Thoracic aorta (tissue), 2 donors: ENCODE measurements at places on chromosomes 4 and X.

GRCh38 chrX:139795196-139795595 lies 87.2 kb upstream of the MCF2 start:
- DNase-seq = no peak

DNA sequence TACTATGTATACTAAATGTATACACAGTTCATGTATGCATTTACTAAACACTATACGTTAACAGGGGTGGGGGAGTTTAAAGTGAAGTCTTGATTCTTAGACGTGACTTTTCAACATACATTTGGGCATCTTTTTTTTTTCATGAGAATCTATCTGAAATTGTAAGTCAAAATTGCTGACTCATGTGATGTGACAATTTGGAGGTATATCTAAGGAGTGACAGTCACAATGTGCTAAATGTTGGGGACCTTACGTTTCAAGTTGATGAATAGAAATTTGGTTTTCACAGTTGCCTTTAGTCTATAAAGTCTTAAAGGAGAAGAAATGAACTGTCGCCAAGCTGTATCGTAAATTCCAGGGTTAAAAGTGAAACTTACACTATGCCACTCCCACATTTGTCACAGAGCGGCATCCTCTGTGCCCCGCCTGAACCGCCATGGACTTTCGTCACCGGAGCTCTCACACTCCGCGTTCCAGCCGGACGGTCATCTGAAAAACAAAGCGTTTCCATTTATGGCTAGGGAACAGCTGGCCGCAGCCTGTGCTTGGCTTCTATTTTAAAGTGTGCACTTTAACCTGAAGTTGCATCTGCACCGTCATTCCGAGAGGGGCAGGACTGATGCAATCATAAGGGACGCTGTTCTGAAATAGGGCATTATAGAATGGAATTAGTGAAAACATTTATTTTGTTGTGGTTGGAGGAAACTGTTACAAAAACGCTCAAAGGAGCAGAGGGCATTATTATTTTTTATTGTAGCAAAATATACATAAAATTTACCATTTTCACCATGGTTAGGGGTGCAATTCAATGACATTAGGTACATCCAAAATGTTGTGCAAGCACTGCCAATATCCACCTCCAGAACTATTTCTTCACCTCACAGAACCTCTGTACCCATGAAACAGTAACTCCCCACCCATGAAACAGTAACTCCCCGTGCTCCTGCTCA lies 30.9 kb downstream of the PDLIM3 start:
- peak; percentile 28 for DNase-seq

GRCh38 chr4:119765951-119766350 lies 137.3 kb upstream of the PDE5A start:
- DNase-seq = no peak

GRCh38 chr4:122476126-122476525 lies 19.6 kb upstream of the IL2 start:
- no peak for DNase-seq

DNA sequence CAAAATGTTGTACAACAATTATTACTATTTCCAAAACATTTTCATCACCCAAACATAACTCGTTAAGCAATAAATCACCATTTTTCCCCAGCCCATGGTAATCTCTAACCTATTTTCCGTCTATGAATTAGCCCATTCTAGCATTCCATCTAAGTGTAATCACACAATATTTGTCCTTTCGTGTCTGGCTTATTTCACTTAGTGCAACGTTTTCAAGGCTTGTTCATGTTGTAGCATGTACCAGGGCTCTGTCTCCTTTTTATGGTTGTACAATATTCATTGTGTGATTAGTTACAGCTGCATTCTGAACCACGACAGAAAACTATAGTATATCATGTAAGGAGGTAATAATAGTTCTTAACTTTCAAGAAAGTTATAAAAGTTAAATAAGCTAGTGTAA lies 656.0 kb upstream of the HS3ST1 start:
- DNase-seq = no peak

DNA sequence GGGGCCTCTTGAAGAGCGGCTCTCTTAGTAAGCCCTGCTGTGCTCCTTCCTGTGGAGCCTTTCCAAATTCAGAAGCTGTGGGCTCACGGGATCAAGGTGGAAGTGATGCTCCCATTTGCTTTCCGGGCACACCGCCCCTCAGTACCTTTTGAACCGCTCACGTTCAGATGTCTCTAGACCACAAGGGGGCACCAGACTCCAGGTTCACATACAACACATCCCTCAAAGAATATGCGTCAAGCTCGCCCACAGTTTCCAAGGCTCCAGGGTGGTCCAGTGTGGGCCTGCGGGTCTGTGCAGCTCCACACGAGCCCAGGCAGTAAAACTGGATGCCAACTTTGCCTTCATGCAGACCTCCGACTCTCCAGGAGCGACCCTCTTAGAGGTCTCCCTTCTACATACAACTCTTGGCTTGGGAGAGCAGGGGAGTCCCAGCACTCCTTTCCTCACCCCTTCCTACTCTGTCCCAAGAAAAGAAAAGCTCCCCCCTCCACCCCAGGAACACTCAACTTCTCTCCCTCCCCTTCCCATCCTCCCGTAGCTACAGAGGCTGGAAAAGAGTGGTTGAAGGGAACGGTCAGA lies 11.0 kb downstream of the SUPT20HL1 start:
- peak; percentile 9 for DNase-seq

DNA sequence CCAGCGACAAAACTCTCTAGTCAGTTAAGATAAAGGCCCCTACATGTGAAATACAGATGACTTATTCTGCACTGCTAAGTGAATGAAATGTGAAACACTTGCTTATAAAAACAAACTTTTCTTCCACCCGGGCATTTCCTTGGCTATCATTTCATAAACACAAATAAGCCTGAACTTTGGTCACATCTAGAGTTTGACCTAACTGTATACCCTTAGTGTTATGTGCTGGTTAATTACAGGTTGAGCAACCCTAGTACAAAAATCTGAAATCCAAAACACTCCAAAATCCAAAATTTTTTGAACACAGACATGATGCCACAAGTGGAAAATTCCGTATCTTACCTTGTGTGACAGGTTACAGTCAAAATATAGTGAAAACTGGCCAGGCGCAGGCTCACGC lies 45.9 kb downstream of the SAT1 start:
- DNase-seq = no peak

DNA sequence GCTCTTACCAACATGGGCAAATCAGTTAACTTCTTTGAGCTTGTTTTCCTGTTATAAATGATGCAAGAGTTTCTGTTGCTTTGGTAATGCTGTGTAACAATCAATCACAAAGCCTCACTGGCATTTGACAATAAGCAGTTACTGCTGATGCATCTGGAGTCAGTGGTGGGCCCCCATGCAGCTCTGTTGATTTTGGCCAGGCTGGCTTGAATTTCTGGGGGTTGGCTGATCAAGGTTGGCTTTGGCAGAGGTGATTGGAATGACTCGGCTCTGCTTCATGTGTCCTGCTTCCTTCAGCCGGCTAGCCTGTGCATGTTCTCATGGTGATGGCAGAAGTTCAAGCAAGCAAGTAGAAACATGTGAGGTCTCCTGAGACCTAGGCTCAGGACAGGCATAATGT lies 90.4 kb downstream of the PHEX start:
- peak; percentile 3 for DNase-seq

DNA sequence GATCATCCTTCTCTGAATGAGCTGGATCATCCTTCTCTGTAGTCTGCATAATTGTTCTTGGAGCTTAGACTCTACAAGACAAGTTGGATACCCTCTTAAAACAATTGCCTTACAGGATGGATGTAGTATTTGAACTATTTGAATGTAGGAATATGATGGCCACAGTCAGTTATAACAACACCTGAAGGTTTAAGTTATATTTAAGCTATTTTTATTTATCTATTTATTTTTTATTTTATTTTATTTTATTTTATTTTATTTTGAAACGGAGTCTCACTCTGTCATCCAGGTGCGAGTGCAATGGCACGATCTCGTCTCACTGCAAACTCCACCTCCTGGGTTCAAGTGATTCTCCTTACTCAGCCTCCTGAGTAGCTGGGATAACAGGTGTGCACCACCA lies 149.9 kb upstream of the SLIT2 start:
- DNase-seq = no peak

GRCh38 chrX:119062750-119063374 lies 9.9 kb upstream of the CT47C1 start:
- no peak for DNase-seq

GRCh38 chr4:169269916-169270809 lies 593 bp downstream of the SH3RF1 start:
- no peak for DNase-seq
